Stimulated activated CD4-positive, alpha-beta T cell treated with anti-CD3 and anti-CD28 coated beads, Interleukin-15, amount 100 ng/mL, for 1 hour (primary cell): ENCODE measurements at places on chromosomes 16 and 17.

GRCh38 chr17:49444384-49444783 is 29.7 kb upstream of the PHB1 start:
- DNase-seq: no peak

DNA sequence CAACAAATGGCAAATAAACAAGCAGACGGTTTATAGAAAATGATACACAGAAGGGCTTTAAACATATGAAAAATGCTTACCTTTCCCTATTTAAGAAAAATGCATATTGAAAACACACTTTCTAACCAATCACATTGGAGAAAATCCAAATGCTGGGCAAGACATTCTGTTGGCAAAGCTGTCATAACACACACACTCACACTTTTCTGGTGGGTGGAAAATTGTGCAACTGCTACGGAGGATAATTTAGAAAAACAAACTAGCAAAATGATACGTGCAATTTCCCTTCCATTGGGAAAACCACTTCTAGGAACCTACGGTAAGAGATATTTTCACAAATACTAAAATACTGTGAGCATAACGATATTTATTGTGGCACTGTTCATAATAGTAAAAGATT is 9.8 kb upstream of the MYH3 start:
- no peak for DNase-seq

GRCh38 chr16:50941681-50942080 is 199.8 kb downstream of the CYLD start:
- no peak for DNase-seq

- DNase-seq: no peak
Measured at GRCh38 chr16:57383276-57384247, 11.3 kb downstream of the CX3CL1 start.

- peak; percentile 39 for DNase-seq
Measured at GRCh38 chr17:63919311-63919723, 678 bp upstream of the GH1 start.

GRCh38 chr16:48681520-48681919 is 71.5 kb upstream of the N4BP1 start:
- DNase-seq: no peak

DNA sequence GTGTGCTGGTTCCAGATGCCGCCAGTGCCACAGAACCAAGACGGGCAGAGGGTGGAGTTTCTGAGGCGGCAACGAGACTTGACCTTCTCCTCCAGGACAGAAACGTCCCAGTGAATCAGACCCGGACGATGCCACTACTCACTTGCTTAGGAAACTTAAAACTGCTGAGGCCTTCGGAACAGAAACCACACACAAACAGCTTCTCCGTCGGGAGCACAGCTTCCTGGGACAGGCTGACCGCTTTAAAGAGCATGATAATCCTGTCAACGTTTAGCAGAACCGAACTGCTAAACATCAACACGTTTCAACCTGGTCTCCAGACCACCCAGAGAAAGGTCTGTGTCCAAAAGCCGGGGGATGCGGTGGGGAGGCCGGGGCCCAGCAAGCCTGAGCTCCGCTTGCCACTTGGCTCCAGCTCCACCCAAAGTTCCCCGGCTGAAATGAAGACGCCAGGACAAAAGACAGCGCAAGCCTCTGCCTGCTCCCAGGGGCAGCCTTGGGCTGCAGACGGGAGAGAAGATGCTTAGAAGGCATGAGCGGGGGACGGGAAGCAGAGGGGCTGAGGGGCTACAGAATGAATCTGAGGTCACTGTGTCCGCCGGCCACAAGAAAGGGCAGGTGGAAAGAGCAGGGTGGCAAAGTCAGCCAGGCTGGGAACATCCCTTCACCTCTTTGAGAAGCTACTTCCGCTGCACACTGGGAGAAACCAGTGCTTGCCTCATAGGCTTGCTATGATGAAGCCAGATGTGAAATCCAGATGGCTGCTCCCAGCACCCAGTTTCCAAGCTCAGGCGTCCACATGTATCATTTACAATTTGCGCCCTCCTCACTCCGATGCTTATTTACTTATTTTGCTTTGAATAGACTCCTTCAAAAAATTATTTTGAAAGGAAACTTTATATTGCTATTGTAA is 69.0 kb downstream of the MRM3 start:
- no peak for DNase-seq

DNA sequence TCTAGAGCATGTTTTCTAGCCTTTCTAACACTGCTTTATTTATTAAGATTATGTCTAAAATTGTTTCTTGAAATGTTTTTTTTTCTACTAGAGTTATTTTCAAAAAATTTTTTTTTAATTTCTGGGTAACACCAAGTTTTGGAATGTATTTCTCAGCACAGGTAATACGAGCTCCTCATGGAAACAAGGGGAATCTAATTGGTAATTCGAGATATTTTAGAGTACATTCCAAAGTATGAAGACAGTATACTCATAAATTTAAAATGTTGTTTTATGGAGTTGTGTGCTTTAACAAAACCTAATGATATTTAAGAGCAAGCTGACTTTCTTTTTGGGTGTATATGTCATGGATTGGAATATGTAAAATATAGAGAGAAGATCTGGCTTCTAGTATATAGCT is 42.4 kb downstream of the OMG start:
- DNase-seq: no peak

- no peak for DNase-seq
Measured at GRCh38 chr17:16471295-16471694, 20.7 kb downstream of the LRRC75A start.

DNA sequence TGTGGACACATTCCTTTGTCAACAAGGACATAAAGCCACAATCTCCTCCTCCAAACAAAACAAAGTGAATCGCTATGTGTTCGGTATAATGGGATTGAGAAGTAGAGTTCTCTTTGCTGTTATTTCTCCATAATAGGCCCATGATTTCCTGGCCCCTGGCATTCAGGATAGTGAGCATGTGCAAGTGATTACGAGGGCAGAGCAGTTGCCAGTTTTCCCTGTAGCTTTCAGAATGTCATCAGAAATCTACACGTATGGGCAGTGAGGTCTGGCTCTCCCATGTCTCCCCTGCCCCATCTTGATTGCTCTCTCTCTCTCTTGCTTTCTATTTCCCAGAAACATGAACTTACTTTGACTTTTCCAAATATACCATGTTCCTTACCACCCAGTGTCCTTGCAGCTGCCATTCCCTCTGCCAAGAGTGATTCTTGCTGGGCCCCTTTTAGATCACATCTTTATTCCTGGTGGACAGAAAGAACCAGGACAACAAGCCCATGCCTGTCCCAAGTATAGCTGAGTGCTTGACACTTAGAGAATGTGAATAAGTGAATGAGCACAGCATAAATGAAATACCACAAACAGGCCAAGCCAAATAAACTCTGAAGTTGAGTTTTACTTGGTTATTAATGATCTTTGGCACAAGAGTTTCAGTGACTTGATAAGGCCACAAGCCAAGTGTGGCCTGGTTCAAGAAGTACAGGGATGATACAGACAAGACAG is 273.1 kb downstream of the CDH13 start:
- DNase-seq: no peak

DNA sequence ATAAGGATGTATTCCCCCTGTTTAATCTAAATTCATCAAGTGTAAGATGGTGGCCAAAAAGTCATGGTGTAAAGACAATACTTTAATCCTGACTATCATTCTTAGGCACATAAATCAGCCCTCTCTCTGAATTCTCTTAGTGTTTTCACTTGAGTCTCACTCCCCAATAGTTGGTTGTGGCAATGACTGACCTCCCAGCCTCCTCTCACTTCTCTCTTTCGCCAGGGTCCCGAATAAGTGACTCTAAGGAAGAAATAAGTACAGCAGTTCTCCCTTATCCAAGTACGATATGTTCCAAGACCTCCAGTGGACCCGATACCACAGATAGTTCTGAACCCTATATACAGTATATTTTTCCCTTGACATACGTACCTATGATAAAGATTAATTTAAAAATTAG is 335.3 kb downstream of the MAF start:
- no peak for DNase-seq

- DNase-seq: peak; percentile 42
Measured at GRCh38 chr17:78289802-78290363, 58.5 kb downstream of the TMEM235 start.

DNA sequence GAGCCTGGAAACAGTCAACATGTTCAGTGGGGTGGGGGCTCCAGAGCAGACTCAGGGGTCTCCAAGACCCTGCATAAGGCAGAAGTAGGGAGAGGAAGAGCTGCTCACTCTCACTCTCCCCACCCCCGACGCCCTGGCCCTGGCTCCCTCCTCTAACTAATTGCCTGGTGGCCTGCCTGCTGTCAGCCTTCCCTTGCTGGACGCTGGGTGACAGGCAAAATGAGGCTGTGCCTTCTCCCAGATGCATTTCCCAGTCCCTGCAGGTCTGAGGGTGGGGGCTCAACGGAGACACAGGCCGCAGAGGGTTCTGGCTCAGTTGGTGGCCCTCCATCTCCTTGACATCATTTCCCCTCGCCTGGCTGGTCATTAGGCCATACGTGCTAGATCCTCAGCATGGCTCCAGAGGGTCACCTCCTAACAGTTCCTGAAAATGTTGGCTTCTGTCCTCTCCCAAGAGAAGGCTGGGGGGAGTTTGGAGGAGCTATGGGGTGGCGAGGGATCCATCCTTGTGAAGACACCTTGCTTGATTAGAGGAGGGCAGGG is 1.4 kb downstream of the FMNL1 start:
- no peak for DNase-seq

- no peak for DNase-seq
Measured at GRCh38 chr17:47162013-47162622, 27.0 kb downstream of the CDC27 start.

GRCh38 chr16:63312346-63312745 is 1276.1 kb upstream of the CDH8 start:
- DNase-seq: no peak

DNA sequence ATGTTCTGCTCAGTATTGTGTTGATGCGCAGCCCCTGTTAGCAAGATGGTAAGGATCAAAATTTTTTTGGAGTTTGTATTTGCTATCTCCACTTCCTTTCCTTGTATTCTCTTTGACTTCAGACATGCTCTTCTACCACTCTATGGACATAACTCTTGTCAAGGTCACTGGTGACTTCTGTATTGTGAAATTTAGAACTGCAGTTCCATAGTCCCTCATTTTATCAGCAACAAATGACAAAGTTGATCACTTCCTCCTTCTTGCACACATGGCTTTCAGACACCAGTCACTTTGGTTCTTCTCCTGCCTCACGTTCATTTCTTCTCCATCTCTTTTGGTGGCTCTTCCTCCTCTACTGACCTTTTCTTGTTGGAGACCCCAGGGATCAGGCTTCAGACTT is 21.1 kb downstream of the COX11 start:
- DNase-seq: no peak

DNA sequence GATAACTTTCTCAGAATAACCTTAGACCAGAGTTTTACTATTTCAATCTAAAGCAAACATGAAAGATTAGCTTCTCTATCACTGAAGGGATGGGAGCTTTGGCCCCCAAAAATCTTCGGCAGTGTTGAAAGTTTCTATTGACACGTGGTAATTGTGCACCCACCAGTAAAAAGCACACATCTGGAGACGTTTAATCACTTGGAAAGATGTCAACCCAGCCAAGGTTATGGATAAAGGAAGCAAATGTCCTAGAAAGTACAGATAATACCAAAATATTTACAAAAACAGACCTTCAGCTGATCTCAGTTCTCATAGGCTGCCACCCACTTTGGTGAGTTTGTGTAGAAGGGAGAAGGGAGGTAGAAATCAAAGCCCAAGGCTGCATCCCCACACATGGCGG is 5.3 kb downstream of the MYCBPAP start:
- DNase-seq: no peak

GRCh38 chr16:50635505-50636392 is 45.4 kb downstream of the SNX20 start:
- DNase-seq: no peak

GRCh38 chr17:45357364-45357997 is 40.7 kb upstream of the MAP3K14 start:
- no peak for DNase-seq

GRCh38 chr16:6247775-6248174 is 1084.9 kb upstream of the RBFOX1 start:
- DNase-seq: no peak

DNA sequence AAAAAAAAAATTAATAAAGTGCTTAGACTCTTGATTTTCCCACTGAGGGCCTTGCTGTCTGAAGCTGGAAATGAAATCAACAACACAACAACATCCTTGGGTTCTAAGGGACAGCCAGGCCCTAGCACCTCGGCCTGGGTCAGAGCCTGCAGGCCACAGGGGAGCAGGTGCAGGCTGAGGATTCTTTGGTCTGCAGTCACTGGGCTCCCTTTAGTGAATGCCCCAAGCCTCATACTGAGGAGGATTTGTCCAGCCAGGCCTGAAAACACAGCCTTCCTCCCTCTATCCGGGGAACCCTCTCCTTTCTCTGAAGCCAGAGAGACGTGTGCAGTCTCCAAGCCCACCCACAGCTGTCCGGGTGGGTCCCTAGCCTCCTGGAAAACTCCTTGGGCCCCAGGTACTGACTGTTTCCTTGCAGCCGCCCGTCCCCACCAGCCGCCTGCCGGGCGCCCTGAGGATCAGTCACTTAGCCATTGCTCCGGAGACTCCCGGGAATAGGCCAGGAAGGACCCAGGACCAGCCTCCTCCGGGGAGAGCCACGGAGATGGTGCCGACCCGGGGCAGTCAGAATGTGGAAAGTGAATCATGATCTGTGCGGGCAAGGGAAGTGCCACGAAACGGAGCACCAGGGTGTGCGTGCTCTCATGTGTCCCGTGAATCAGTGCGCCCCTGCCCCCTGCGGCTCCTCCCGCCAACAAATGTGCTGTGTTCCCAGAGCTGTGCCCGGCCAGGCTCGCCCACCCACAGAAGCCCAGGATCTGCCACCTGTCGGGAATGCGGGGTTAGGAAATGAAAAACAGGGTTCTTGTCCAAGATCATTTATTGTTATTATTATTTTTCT is 91.0 kb downstream of the RTN4RL1 start:
- DNase-seq: no peak

DNA sequence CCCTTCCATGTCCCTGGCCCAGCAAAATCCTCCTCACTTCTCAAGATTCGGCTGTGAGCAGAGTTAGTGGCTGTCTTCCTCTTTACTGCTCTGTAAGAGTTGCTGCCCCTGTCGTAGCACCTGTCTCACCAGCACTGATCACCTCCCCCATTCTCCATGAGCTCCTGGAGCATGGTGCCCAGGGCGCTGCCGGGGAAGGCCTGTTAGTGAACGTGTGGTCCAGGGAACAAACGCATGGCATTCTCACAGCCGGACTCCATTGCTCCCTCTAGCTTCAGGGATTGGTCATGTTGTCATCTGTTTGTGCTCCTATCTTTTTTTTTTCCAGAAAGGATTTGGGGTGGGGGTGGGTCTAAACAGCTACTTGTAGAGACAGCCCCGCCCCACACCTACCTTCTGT is 141.2 kb downstream of the CMIP start:
- DNase-seq: no peak
